ENCODE measurements at places on chromosomes 3 and 15. TPM values are rescaled to one million over a fixed set of nuclear protein-coding genes. Genes with fewer than 3 reads are reported as not detected.
A peak's percentile ranks its signal among the peaks of the same experiment; 100 is the strongest.

DNA sequence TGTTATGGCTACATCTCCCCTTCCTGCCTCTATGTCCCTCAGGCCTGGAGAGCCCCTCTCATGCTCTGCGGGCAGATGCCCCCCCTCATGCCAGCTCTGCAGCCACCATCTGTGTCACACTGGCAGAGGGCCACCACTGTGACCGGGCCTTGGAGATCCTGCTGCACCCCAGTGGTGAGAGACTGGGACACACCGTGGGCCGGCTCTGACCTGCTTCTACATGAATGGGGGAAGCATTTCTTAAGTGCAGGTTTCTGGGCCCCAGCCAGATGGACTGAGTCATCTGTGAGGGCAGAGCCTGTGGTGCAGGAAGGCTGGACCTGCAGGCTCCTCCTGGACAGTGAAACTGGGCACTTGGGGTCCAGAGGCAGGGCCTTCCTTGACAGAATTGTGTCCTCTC, 4.8 kb downstream of the VWA5B2 start:
- no peak overlapping the region for H3K4me3 ChIP-seq
- peaks cover 2% of the 10 kb centered on the region for H3K4me1 ChIP-seq
- peaks cover 21% of the 10 kb centered on the region for H3K27me3 ChIP-seq
- H3K27ac ChIP-seq: no peak overlapping the region

- H3K4me1 ChIP-seq: no peaks in the 10 kb centered on the region
- H3K27ac ChIP-seq: no peak overlapping the region
- H3K27me3 ChIP-seq: peaks cover 32% of the 10 kb centered on the region
- no peak for DNase-seq
- H3K4me3 ChIP-seq: no peak overlapping the region
These were observed 16.4 kb upstream of the ST8SIA2 start for GRCh38 chr15:92377083-92377789.

GRCh38 chr3:48268381-48268935, 27.6 kb downstream of the ZNF589 start:
- peak overlapping the region; percentile 88 for H3K27ac ChIP-seq
- peak; percentile 66 for DNase-seq
- peaks cover 25% of the 10 kb centered on the region for H3K36me3 ChIP-seq
- H3K27me3 ChIP-seq: no peaks in the 10 kb centered on the region
- peak overlapping the region; percentile 66 for H3K4me3 ChIP-seq

GRCh38 chr15:83446904-83447709, at the start of gene SH3GL3:
Gene SH3GL3 (plus strand): TSS chr15:83447341. CDS start chr15:83447534, 193 bp downstream.
- no peaks in the 10 kb centered on the region for H3K36me3 ChIP-seq
- peak within 1 kb of the TSS; percentile 71 for H3K4me3 ChIP-seq
- peaks cover 8% of the 10 kb centered on the region for H3K4me1 ChIP-seq
- peaks cover 45% of the 10 kb centered on the region for H3K27me3 ChIP-seq
- DNase-seq: peak; percentile 66

The OIP5 gene
- 17.1 TPM for total RNA-seq

DNA sequence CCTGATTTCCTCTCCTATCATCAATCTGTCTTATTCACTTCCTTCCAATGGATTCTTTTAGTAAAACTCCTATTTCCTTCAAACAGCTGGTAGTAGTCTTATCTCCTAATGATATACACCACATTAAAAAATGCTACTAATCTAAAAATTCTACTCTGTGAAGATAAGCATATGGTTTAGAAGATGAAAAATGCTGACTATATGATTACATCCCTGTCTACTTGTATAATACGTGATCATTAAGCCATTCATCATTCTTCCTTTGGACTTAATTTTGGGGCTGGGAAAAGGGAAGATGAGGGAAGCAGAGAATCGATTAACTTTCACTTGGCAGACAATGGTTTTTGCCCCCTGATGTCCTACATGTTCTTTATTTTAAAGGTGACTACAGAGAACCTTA, 453.1 kb downstream of the NSUN3 start:
- H3K4me3 ChIP-seq: no peak overlapping the region
- no peaks in the 10 kb centered on the region for H3K27me3 ChIP-seq
- H3K27ac ChIP-seq: no peak overlapping the region
- no peaks in the 10 kb centered on the region for H3K36me3 ChIP-seq
- no peak for DNase-seq
- H3K4me1 ChIP-seq: no peaks in the 10 kb centered on the region

DNA sequence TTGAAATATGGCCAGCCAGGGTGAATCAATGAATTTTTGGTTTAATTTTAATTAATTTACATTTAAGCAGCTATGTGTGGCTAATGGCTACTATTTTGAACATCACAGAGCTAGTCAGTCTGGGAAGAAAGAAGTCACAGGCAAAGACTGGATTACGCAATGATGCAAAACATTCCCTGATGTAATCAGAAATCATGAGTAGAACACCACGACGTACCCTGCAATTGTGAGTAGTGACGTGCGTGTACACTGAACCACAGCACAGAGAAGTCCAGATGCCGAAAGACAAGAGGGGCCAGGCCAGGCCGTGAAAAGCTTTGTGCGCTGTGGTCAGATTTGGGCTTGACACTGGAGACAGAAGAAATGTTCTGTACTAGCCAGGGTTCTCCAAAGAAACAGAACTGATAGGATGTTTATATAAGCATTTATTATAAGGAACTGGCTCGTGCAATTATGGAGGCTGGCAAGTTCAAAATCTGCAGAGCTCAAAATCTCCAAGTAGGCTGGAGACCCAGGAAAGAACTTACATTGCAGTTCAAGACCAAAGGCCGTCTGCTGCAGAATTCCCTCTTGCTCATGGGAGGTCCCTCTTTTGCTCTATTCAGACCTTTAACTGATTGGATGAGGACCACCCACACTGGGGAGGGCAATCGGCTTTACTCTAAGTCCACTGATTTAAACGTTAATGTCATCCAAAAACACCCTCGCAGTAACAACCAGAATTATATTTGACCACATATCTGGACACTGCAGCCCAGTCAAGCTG, 44.6 kb downstream of the SH3BP5 start:
- peaks cover 9% of the 10 kb centered on the region for H3K27me3 ChIP-seq
- no peak overlapping the region for H3K4me3 ChIP-seq

The SPATA12 gene
- total RNA-seq: not detected

DNA sequence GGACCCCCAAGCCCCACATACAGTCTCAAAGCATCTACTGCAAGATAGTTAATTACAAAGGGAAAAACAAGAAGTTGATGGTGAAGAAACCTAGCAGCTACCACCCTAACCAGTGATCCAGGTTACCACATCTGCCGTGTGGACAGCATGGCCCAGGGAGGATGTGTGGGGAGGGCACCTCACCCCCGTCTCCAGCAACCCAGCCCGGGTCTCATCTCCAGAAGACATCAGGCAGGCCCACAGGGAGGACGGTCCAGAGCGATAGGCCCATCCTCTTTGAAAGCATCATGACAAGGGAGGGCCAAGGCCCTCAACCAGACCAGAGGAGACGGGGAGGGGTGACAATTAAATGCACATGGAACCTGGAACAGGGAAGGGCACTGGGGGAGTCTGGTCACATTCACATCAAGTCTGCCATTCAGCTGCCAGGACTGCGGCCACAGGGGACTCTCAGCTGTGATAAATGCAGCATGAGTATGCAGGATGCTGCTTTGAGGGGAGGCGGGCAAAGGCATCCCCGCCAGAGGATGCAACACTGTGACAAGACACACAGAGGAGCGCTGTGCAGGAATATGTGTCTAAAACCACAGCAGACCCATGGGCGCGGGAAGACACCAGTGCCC, 18.8 kb downstream of the ZXDC start:
- peaks cover 9% of the 10 kb centered on the region for H3K36me3 ChIP-seq
- H3K27me3 ChIP-seq: no peaks in the 10 kb centered on the region
- H3K4me1 ChIP-seq: no peaks in the 10 kb centered on the region
- DNase-seq: peak; percentile 15
- no peak overlapping the region for H3K4me3 ChIP-seq
- H3K27ac ChIP-seq: no peak overlapping the region

DNA sequence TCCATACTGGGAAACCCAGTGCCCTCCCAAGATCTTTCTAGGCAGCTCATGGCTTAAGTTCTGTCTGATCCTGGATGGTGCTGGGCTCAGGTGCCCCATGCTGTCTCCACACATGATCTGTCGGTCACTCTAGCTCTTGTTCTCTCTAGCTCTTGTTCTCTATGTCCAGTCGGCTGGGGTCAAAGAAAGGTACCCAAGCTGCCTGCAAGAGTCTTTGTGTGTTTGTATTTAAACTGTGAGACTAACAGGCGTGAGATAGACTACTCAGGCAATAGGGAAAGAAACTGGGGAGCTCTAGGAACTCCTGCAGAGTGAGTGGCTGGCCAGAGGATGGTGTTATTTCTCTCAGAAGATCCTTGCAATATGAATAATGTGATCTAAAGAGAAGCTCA, 40.2 kb downstream of the GPR156 start:
- H3K27me3 ChIP-seq: peaks cover 17% of the 10 kb centered on the region
- H3K36me3 ChIP-seq: no peaks in the 10 kb centered on the region
- no peak for DNase-seq
- no peaks in the 10 kb centered on the region for H3K4me1 ChIP-seq
- H3K4me3 ChIP-seq: no peak overlapping the region
- H3K27ac ChIP-seq: no peak overlapping the region

DNA sequence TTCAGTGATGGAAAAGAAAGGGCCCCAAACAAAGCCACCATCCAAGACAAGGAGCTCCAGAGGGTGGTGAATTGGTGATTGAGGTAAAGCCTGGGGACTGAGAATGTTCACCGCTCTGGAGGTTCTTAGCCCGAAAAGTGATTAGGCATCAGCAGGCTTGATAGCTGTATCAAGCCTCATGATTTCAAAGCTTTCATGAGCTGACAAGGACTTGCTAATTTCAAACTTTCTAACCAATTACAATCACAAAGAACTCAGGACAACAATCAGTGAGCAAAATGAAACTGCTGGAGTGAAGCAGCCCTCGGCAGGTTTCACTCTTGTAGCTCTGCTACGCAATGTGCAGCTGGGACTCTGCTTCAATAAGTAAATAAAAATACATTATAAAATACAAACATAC, 391.3 kb downstream of the TIGIT start:
- H3K36me3 ChIP-seq: peaks cover 6% of the 10 kb centered on the region
- no peak overlapping the region for H3K4me3 ChIP-seq
- DNase-seq: no peak
- H3K27me3 ChIP-seq: no peaks in the 10 kb centered on the region

The VEPH1 gene
- not detected for total RNA-seq

- no peaks in the 10 kb centered on the region for H3K27me3 ChIP-seq
- peaks cover 9% of the 10 kb centered on the region for H3K36me3 ChIP-seq
- DNase-seq: no peak
- peak overlapping the region; percentile 95 for H3K27ac ChIP-seq
These were observed 925 bp upstream of the PSTPIP1 start for GRCh38 chr15:76994001-76994400.

DNA sequence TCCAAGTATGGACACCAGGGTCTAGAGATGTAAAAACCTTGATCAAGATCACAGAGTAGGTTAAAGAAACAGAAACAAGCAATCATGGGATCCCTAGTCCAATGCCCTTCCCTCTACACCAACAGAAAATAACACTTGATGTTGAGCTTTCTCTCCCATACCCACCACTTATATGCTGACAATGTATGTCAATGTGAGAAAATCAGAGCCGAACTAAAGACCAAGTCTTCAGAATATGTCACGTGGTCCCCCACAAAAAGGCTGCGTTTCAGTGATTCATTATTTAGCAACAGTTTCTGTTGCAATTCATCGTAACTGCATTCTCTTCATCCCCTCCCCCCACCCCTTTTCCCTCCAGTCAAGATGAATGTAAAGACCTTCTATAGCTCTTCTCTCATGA, 278.9 kb upstream of the STT3B start:
- no peak overlapping the region for H3K4me3 ChIP-seq

The LRRC31 gene
- not detected for total RNA-seq

The OR4F6 gene
- not detected for total RNA-seq

GRCh38 chr3:119221779-119222320, 18.8 kb downstream of the B4GALT4 start:
- no peak overlapping the region for H3K4me3 ChIP-seq
- peaks cover 11% of the 10 kb centered on the region for H3K4me1 ChIP-seq
- no peaks in the 10 kb centered on the region for H3K27me3 ChIP-seq
- no peak overlapping the region for H3K27ac ChIP-seq

DNA sequence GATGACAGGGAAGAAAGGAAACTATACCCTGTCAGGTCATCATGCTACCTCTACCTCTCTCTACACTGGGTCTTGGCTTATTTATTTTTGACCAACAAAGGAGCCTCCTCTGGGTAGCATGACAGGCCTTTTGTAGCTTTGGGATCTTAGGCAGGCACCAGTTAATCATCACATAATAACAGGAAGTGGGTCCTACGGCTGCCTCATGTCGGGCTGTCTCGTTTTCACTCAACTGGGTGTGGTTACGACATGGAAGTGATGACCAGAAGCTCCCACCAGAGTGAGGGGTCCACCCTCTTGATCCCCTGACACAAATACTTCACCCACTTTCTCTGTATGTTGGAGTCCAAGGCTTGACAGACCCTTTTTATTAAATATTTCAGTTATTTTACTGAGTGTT, 105.3 kb downstream of the CD47 start:
- H3K27ac ChIP-seq: peak overlapping the region; percentile 83
- peaks cover 3% of the 10 kb centered on the region for H3K36me3 ChIP-seq
- peaks cover 14% of the 10 kb centered on the region for H3K4me1 ChIP-seq
- peaks cover 3% of the 10 kb centered on the region for H3K27me3 ChIP-seq

DNA sequence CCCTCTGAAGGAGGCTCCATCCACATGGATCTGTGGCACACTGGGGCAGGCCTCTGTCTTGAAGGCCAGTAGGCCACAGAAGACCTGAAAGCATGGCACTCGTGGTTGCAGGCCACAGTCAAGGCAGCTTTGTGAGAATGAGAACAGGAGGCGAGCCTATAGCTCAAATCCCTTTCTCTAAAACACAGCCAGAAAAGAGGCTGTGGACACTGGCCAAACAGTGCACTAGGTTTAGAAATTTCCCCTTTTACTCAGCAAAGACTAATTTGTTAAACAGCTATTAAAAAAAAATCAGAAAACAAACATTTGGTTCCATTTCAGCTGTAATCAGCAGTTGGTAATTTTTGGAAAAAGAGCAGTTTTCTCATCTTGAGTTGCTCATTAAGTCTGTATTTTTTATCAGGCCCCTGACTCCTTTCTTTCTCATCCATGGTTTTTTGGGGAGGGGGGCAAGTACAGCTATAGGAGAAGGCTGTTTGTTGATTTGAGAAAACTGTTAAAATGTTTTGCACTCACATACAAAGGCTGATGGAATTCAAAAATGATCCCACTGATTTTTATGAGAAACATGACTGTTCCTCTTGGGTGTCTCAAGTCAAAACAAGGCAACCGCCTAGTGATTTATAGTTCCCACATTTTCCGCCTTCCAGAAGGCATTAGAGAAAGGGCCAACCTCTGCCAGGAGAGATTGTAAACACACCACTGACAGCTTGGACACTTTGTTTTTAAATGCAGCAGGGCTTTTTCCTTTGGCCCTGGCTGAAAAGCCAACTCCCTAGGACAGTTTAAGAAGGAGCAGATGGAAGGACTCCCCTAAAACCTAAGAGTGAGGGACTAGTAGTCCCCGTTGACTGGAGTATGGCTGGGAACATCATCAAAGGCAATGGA, 28.1 kb downstream of the PARP16 start:
- DNase-seq: no peak
- H3K4me1 ChIP-seq: peaks cover 2% of the 10 kb centered on the region
- H3K27ac ChIP-seq: no peak overlapping the region
- H3K4me3 ChIP-seq: no peak overlapping the region

All from activated naive CD8-positive, alpha-beta T cell treated with anti-CD3 and anti-CD28 coated beads, Interleukin-2, amount 10 ng/mL, durations not matched to agents 7 days and 5 days (primary cell).